ENCODE measurements at places on chromosomes 2 and 18.

DNA sequence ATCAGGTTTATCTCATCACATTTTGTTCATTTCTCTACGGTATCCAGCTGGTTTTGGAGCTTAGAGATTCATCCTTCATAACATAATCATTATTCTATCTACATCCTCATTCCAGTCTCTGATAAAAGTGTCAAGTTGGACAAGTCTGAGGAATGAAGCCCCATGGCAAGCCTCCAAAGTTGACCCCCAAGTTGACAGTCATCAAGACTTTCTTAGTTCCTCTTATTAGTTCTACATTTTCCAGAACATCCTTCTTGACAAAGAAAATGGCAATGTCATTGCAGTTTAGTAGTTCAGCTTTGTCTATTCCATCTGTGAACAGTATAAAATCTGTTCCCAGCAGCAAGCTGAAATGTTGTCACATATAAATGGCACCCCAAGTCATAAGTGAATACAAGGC, 4.5 kb upstream of the TMSB10 start:
- no peak for DNase-seq

DNA sequence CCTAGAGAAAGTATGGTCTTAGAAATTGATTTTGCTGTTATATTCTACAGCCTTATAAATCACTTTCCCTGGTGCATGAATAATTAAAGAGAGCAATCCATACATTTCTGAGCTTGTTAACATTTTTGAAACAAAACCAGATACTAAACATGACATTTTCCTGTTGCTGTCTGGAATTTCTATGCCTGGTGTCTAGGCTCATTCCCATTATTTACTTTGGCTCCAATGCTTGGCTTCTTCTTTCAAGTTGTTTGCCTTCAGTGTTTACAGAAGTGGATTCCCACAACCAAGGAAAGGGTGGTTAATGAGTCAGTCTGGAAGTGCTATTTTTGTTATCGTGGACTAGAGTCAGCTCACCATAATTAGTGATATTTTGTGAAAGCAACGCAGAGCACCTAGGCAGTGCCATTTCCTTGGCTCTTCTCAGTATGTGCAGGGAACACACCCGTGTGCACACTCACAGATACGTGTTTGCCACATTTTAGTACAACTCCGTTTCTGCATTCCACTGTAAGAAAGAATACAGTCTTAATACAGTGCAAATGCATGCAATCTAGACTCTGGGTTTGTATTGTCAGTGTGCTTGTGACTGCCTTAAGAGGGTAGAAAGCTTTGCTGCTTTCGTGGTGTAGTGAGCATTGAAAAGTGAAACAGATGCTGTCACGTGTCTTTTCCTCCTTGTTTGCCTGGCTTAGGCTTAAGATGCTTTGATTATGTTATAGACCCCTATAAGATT, 185.0 kb upstream of the RASGRP3 start:
- DNase-seq: no peak

GRCh38 chr2:1652034-1652790, 92.1 kb downstream of the PXDN start:
- no peak for DNase-seq

DNA sequence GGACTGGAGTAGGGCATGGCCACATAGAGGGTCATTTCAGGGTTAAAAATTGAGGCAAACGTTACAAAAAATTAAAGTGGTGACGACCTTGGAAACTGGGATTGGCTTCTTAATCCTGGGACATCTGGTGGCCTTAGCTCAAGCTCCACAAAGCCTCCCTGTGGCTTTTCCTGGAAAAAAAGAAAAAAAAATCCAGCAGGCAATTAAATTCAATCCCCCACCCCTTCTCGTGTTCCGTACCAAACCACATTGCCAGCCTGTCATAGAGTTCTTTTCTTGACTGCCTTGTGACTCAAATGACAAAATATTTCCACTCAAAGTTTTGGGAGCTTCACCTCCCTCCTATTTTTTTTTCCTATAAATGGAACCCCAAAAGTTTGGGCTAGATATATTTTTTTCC, 195.6 kb downstream of the HRH4 start:
- no peak for DNase-seq

GRCh38 chr2:28411166-28411755, 18.6 kb downstream of the FOSL2 start:
- DNase-seq: no peak

- no peak for DNase-seq
Observed at GRCh38 chr2:23423873-23424680, 39.1 kb downstream of the KLHL29 start.

- no peak for DNase-seq
Observed at GRCh38 chr2:227717687-227718567, at the start of gene SLC19A3. Gene SLC19A3, minus strand, starts transcription at chr2:227718028. Its CDS starts 15,710 bp downstream, at chr2:227702318.

GRCh38 chr2:47310801-47311560, 92.0 kb upstream of the MSH2 start:
- DNase-seq: no peak

All from stimulated activated CD8-positive, alpha-beta memory T cell treated with anti-CD3 and anti-CD28 coated beads, Interleukin-4, amount 100 ng/mL, for 1 hour (primary cell).